ENCODE measurements at places on chromosomes 12 and 14.
A peak's percentile ranks its signal among the peaks of the same experiment; 100 is the strongest.

- no peak for DNase-seq
These were observed 76.9 kb downstream of the ESR2 start for GRCh38 chr14:64217308-64217707.

- no peak for DNase-seq
These were observed 672.4 kb upstream of the FLRT2 start for GRCh38 chr14:84857571-84857970.

- DNase-seq = no peak
These were observed 1814.2 kb upstream of the SEL1L start for GRCh38 chr14:83347874-83348273.

- DNase-seq = no peak
These were observed 304.9 kb downstream of the ZFP36L1 start for GRCh38 chr14:68487805-68488590.

- no peak for DNase-seq
These were observed 215.7 kb downstream of the KIF21A start for GRCh38 chr12:39227218-39227617.

- no peak for DNase-seq
These were observed 107.0 kb upstream of the CRY1 start for GRCh38 chr12:107200394-107200793.

- no peak for DNase-seq
These were observed 21.6 kb downstream of the SPATS2 start for GRCh38 chr12:49388682-49389386.

- no peak for DNase-seq
These were observed 208.5 kb downstream of the SLC41A2 start for GRCh38 chr12:104749545-104749944.

DNA sequence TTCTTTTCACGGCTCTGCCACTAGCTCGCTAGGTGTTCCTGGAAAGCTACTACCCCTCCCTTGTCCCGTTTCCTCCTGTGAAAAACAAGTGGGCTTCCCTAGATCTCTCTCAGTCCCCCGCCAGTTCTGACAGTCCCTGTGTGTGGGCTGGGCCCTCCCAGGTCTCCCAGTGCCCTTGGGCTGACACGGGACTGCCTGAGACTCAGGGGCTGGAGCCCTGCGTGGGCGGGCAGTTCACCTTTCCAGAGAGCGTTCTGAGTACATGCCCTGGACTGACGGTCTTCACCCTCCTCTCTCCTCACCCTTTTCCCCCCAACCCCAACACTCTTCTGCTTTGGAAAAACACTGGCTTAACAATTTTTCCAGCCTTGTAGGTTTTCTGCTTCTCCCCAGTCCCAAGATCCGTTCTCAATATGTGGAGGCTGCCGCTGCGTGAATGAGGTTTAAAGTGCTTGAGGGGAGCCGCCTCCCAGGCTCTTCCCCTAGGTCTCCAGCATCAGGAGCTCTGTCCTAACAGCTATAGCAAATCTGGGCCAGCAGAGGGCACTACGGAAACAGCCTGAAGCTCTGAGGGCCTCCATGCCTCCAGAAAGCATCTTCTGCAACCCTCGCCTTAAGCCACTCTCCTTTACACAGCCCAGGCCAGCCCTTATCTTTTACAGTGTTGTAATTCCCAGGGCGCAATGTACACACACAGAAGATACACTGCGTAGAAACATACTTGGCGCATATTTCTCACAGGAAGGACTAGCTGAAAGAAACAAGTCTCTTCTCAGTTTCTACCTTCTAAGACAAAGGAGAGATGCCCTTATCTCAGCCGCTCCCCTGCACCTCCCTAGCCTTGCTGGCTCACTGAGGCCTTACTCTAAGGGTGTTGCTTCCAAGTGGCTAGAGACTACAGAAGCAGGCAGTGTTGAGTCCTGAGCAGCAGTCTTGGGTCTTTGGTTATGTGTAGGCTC, 10.4 kb upstream of the DCD start:
- DNase-seq = peak; percentile 9

- DNase-seq = no peak
These were observed 125.7 kb upstream of the CCDC196 start for GRCh38 chr14:66360366-66360926.

DNA sequence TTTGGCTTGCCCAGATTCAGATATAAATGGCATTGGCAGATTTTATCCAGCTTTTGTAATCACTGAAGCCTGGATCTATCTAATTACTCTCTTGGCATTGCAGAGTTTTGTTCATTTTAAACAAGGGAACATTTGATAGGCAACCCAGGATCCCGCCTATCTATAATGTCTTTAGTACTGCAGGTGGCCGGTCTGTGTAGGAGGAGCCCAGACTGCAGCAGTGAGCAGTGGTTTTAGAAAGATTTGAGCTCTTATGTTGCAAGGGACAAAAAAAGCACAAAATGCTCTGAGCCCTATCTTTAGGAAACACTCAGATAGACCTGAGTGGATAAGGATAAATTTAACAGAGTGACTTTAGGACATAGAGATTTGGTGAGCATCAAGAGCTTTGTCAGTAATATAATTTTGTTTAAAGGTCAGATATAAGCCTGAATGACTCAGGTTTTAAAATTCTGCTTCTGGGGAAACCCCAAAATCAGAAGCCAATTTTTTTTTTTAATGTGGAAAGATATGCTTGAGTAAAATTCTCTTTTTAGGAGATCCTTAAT, 165.5 kb downstream of the SLC5A8 start:
- DNase-seq = no peak

DNA sequence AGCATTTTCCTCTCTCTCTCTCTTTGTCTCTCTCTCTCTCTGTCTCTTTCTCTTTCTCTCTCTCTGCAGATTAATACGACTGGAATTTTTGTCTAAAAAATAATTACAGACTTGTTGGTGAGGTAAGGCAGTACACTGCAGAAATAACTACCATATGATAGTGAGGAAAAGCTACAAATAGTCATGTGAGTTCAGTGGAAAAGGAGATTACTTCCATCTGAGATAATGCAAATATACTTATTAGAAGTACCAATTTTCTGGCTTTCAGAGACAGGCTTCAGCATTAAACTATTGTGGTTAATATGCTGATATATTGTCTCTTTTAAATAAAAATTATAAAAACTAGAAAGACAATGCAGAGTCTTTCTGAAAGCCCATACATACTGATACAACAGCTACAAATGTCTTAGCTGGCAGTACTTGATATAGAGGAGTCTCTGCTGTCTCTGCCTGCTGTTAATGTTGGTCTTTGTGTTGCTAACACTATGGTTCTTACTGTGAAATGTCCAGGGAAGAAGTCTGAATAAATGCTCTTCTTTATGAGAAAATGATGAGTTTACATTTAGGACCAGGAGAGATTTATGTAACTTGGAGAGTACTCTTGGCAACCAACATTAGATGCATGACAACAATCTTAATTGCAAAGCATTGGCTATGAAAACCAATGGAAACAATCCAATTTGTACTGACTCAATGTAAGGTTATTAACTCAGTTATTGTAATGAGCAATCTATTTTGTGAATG, 167.0 kb downstream of the LRFN5 start:
- no peak for DNase-seq

DNA sequence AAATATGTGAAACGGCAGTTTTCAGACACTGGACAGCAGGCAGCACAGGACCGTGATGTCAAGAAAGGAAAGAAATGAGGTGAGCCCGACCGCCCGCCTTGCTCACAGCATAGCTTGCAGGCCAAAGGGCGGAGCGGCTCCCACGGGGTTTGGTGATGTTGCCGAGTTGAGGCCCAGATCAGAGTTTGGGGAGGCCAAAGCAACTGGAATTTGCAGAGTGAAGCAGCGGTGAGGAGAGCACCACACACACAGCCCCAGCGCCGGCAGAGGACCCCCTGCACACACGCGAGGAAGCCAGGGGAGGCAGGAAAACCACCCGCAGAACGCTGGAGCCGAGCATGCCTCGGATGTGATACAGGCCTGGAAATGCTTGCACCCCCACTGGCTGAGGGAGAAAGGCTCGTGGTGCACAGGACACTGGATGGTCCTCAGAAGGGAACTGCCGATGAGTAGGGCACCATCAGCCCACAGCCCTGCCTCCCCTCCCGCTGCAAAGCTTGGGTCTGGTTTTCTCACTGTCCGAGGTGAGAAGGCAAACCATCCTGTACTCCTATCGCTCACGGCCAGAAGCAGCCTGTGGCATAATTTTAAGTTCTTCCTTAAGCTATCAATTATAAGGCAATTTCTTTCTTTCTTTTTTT, 25.7 kb upstream of the PLD4 start:
- no peak for DNase-seq
